ENCODE measurements at places on chromosomes 6 and 20. TPM values are rescaled to one million over a fixed set of nuclear protein-coding genes. Genes with fewer than 3 reads are reported as not detected.

CCN6 gene
- not detected for total RNA-seq

KCNK5 gene
- 9.5 TPM for total RNA-seq

HLA-DMB gene
- 3.3 TPM for total RNA-seq

DNA sequence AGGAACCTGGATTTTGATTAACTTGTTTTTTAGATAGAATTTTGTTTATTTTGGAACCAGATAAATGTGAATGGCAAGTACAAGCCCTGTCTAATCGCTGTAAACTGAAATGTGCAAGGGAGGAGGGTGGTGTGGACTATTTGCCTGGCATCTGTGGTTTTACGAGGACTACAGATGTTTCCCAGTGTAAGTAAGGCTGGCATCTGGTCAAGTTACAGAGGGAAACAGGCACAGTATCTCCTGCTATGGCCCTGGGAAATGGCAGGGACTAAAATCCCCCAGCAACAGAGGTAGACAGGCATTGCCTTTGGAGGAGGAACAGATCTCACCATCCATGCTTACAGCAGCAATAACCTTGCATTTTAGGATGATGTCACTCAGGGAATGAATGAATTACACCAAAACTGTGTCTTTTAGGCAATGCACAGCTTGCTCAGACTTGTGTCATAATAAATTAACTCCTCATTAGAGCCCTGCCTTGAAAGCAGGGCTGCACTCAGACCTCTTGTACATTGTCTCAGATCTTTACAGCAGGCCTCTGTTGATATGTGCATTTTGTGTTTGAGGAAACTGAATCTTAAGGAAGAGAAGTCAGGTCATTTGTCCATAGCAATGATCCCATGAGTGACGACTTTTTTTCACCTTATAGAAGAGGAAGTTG lies 96.2 kb downstream of the TCP11 start:
- H3K27me3 ChIP-seq = no peaks in the 10 kb centered on the region
- H3K27ac ChIP-seq = no peak overlapping the region
- DNase-seq = no peak
- H3K4me1 ChIP-seq = no peaks in the 10 kb centered on the region
- no peaks in the 10 kb centered on the region for H3K36me3 ChIP-seq
- no peak overlapping the region for H3K4me3 ChIP-seq

DNA sequence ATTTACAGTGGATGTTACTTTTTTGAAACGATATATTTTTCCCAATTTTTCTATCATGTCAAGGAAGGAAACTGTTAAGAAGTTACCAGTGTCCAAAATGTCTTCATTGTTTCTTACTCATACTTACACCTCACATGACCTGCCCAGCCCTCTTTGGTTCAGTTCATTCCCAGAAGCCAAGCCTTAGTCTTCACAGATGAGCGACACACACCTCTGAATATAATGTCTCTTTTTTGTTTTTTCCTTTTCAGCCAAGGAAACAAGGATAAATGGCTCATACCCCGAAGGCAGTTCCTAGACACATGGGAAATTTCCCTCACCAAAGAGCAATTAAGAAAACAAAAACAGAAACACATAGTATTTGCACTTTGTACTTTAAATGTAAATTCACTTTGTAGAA lies 225.2 kb downstream of the SMOC2 start:
- no peak overlapping the region for H3K4me3 ChIP-seq
- no peak overlapping the region for H3K27ac ChIP-seq
- peaks cover 6% of the 10 kb centered on the region for H3K4me1 ChIP-seq
- DNase-seq = no peak
- no peaks in the 10 kb centered on the region for H3K27me3 ChIP-seq

DNA sequence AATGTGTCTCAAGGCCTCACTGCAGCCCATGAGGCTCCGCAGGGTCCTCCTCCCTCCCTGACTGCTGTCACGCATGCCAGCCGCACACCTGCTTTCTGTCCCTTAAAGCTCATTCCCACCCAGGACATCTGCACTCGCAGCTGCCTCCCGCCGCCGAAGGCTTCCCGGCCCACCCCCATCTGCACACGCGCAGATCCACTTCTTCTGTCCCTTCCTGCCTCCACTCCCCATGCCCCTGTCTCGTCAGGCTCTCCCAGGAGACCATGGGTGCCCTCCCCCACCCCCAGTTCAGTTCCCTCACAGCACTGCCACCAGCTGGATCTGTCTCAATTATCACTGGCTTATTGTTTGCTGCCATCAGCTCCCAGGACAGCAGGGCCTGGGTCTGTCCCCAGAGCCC lies 63.0 kb downstream of the RIPOR3 start:
- no peaks in the 10 kb centered on the region for H3K36me3 ChIP-seq
- no peaks in the 10 kb centered on the region for H3K27me3 ChIP-seq
- peaks cover 20% of the 10 kb centered on the region for H3K4me1 ChIP-seq
- H3K4me3 ChIP-seq = no peak overlapping the region

DNA sequence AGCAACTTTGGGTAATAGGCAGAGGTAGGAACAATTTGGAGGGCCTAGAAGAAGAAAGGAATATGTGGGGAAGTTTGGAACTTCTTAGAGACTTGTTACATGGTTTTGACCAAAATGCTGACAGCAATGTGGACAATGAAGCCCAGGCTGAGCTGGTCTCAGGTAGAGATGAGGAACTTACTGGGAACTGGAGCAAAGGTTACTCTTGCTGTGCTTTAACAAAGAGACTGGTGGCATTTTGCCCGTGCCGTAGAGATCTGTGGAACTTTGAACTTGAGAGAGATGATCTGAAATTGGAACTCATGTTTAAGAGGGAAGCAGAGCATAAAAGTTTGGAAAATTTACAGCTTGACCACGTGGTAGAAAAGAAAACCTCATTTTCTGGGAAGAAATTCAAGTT lies 28.3 kb upstream of the TMEM200A start:
- no peaks in the 10 kb centered on the region for H3K4me1 ChIP-seq
- no peak overlapping the region for H3K4me3 ChIP-seq
- no peak for DNase-seq
- no peak overlapping the region for H3K27ac ChIP-seq
- no peaks in the 10 kb centered on the region for H3K27me3 ChIP-seq
- no peaks in the 10 kb centered on the region for H3K36me3 ChIP-seq

- no peak overlapping the region for H3K27ac ChIP-seq
- H3K36me3 ChIP-seq = no peaks in the 10 kb centered on the region
- no peaks in the 10 kb centered on the region for H3K27me3 ChIP-seq
- H3K4me3 ChIP-seq = no peak overlapping the region
These were observed 11.3 kb upstream of the MAP3K5 start for GRCh38 chr6:136803608-136804007.
